Activated T-cell treated with anti-CD3 and anti-CD28 coated beads for 1 hour (primary cell): ENCODE measurements at places on chromosomes 2 and 18.

GRCh38 chr18:3457261-3457724 lies 7.3 kb downstream of the TGIF1 start:
- DNase-seq = no peak

DNA sequence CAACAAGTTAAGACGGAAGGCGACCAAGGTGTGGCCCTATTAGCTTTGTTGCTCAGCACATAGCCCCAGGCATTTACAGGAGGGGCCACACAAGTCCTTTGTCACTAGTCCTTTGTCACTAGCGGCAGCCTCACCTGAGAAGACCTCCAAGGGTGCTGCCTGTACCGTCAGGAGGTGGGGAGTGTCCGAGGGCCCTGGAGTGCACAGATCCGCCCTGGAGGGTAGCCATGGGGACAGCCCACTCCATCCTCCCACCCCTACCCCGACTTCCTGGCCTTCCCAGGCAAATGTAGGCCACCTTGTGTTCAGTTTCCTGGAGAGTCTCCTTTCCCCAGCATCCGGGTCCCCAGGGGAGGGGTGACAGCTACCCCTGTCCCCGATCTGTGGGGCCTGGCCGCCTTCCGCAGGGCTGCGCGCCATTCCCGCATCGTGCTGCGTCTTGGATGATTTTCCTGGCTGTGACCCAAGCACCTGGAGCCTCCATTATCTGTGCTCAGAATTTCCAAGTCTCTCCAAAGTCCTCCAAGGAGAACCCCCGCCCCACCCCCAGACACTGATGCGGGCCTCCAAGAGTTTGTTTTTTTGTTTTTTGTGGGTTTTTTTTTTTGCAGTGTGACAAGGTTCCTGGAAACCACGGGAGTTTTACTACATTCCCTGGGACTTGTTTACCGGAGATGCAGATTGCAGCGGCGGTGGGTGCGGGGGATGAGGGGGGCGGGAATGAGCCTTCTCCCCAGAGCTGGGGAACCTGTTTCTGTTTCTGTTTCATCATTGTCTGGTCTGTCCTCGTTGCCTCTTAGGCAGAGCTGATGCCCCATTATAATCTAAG lies 28.6 kb downstream of the TEX44 start:
- no peak for DNase-seq

GRCh38 chr2:191013682-191013931 lies 364 bp downstream of the STAT1 start:
- DNase-seq = no peak

GRCh38 chr2:43852196-43852730 lies 13.5 kb downstream of the ABCG8 start:
- no peak for DNase-seq

DNA sequence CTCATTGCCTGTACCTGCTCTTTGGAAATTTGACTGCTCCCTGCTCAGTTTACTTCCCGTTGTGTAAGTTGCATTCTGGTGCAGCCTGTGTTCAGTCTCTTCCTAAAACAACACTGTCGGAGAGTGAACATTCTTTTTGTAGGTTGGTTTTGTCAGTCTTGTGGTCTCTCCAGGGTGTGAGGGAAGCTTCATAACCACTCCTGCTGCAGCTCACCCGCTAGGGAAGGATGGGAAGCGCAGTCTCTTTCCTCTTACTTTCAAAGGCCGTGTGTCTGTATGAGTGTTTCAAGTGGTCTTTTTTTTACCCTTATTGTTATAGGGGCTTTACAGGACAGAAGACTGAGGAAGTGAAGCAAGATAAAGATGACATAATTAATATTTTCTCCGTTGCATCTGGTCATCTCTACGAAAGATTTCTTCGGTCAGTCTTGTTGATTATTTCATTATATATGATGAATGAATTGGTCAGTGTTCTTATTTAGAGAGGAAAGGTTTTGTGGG lies 87.2 kb downstream of the UGGT1 start:
- DNase-seq = no peak

GRCh38 chr2:6788614-6789013 lies 77.1 kb downstream of the CMPK2 start:
- DNase-seq = no peak

DNA sequence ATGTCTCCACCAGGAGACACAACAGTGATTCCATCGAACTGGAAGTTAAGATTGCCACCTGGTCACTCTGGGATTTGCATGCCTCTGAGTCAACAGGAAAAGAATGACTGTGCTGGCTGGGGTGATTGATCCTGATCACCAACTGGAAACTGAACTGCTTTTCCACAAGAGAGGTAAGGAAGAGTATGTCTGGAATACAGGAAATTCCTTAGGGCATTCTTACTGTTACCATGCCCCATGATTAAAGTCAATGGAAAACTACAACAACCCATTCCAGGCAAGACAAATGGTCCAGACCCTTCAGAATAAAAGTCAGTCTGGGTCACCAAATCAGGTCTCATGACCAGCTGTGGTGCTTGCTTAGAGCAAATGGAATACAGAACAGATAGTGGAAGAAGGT lies 12.0 kb upstream of the DDX1 start:
- DNase-seq = no peak
